ENCODE measurements at places on chromosomes 6 and 20. TPM values are rescaled to one million over a fixed set of nuclear protein-coding genes. Genes with fewer than 3 reads are reported as not detected.
A peak's percentile ranks its signal among the peaks of the same experiment; 100 is the strongest.

- no peaks in the 10 kb centered on the region for H3K36me3 ChIP-seq
- no peaks in the 10 kb centered on the region for H3K27me3 ChIP-seq
- H3K4me1 ChIP-seq: no peaks in the 10 kb centered on the region
- no peak overlapping the region for H3K27ac ChIP-seq
Observed at GRCh38 chr20:57006411-57007170, 259.9 kb downstream of the BMP7 start.

DNA sequence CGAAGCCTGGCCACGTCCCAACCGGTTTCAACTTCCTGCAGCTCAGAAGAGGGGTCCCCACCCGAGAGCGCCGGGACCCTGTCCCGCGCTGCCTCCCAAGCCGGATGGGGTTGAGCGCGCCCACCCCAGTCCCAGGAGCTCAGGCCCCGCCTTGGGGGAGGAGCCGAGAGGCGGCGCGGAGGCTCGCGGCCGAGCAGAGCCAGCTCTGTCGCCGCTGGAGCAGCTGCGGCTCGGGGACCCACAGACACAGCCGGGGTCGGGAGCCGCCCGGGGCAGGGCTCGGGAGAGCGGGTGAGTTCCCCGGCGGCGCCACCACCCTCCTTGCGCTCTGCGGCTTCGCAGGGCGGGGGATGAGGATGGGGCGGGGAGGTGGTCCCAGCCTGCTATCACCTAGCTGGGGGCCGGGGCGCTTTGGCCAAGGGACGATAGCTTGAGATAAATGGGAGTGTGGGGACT, at the start of gene PPP1R16B:
PPP1R16B (plus strand) TSS at position 196 of the 456 bp plus-strand sequence. CDS start 30,229 bp downstream, outside the sequence.
- no peaks in the 10 kb centered on the region for H3K4me1 ChIP-seq
- H3K4me3 ChIP-seq: peak within 1 kb of the TSS; percentile 50
- peak; percentile 38 for DNase-seq
- H3K27me3 ChIP-seq: peaks cover 30% of the 10 kb centered on the region

GRCh38 chr20:48265791-48266190, 480.5 kb upstream of the SULF2 start:
- no peak overlapping the region for H3K4me3 ChIP-seq
- H3K4me1 ChIP-seq: no peaks in the 10 kb centered on the region
- H3K36me3 ChIP-seq: no peaks in the 10 kb centered on the region
- DNase-seq: no peak
- H3K27ac ChIP-seq: no peak overlapping the region

The RNF8 gene
- 12.2 TPM for total RNA-seq

- no peaks in the 10 kb centered on the region for H3K36me3 ChIP-seq
- no peaks in the 10 kb centered on the region for H3K27me3 ChIP-seq
- no peak overlapping the region for H3K4me3 ChIP-seq
- DNase-seq: no peak
- peaks cover 17% of the 10 kb centered on the region for H3K4me1 ChIP-seq
Observed at GRCh38 chr20:17957505-17958363, 10.9 kb downstream of the SNX5 start.

DNA sequence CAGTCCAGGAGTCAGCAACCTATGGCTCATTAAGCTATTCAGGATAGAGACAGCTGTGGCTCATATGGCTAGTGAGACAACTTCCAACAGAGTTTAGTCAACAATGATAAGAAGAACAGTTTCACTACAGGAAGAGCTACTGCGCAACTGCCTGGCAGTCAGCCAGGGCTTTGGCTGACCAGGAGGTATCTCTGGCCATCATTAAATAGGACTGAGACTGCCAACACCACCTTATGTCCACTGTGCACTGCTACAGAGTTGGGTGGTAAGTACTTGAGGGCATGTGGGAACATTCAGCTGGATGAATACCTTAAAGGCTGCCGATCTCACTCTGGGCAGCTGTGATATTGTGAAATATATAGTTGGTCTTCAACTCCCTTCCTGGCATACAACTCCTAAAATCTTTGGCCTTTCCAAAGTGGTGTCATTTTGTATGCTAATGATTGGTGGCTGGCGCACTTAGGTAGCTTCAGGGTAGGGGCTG, 52.2 kb upstream of the FAM83C start:
- H3K27me3 ChIP-seq: no peaks in the 10 kb centered on the region
- H3K4me3 ChIP-seq: no peak overlapping the region
- DNase-seq: peak; percentile 69
- H3K4me1 ChIP-seq: no peaks in the 10 kb centered on the region
- H3K36me3 ChIP-seq: no peaks in the 10 kb centered on the region

The SLC22A23 gene
- total RNA-seq: 89.5 TPM

The MAPK13 gene
- 186 TPM for total RNA-seq

The OPRM1 gene
- not detected for total RNA-seq

DNA sequence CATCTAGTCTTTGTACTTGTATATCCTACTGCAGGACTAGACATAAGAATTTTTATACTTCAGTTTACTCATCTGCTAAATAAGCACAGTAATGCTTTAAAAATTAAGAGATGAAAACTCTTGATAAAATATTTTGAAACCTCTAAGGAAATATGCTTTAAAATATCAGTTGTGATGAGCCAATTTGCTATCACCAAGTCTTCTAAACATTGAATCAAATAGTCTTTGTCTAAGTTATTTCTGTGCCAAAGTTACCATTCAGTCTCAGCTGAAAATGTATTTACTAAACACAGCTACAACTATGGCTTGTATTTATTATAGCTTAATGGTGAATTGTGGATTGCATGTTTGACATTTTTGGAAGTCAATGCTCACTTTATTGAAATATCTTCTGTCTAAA, 46.2 kb upstream of the RFPL4B start:
- DNase-seq: no peak
- H3K4me1 ChIP-seq: no peaks in the 10 kb centered on the region
- no peaks in the 10 kb centered on the region for H3K36me3 ChIP-seq
- H3K27me3 ChIP-seq: no peaks in the 10 kb centered on the region
- no peak overlapping the region for H3K4me3 ChIP-seq

DNA sequence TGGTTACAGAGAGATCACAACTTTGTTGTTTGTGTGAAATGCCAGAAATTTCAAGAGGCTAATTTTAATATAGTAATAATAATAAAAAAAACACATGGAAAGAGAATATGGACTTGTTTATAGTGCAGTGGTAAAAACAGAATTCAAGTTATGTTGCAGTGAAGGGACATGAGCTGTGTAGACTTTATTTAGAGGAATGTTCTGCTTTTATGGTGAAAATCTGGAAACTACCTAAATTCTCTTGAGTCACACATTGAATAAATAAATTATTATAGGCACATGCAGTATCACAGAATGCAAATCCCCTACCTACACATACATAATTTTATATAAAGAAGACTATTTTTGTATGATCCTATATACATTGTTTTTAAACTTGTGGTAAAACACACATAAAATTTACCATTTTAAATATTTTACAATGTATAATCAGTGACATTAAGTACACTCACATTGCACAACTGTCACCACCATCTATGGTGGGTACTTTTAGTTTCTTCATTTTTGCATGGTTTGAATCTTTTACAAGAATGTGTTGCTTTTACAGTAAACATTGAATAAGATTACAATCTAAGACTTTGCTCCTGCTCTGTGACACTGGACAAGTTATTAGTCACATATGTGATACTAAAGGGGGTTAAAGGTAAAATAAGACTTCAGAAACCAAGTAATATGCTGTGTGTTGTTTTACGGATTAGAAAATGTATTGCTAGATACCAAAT, 107.4 kb downstream of the B3GAT2 start:
- H3K4me3 ChIP-seq: no peak overlapping the region
- no peaks in the 10 kb centered on the region for H3K4me1 ChIP-seq
- no peaks in the 10 kb centered on the region for H3K27me3 ChIP-seq

- H3K27me3 ChIP-seq: no peaks in the 10 kb centered on the region
- H3K4me1 ChIP-seq: no peaks in the 10 kb centered on the region
- peaks cover 17% of the 10 kb centered on the region for H3K36me3 ChIP-seq
- peak; percentile 74 for DNase-seq
- H3K4me3 ChIP-seq: no peak overlapping the region
Observed at GRCh38 chr20:31560094-31560745, 44.9 kb upstream of the ID1 start.

- no peak overlapping the region for H3K27ac ChIP-seq
- H3K4me1 ChIP-seq: no peaks in the 10 kb centered on the region
- H3K27me3 ChIP-seq: no peaks in the 10 kb centered on the region
- DNase-seq: peak; percentile 66
- H3K36me3 ChIP-seq: no peaks in the 10 kb centered on the region
Observed at GRCh38 chr20:1108437-1108920, 9.9 kb upstream of the PSMF1 start.

- no peak for DNase-seq
- no peaks in the 10 kb centered on the region for H3K4me1 ChIP-seq
- H3K27me3 ChIP-seq: no peaks in the 10 kb centered on the region
- no peaks in the 10 kb centered on the region for H3K36me3 ChIP-seq
- H3K27ac ChIP-seq: no peak overlapping the region
Observed at GRCh38 chr6:152296648-152297376, 340.4 kb downstream of the SYNE1 start.

The KCNB1 gene
- total RNA-seq: 0.37 TPM

GRCh38 chr6:43355862-43356590, 13.4 kb downstream of the ZNF318 start:
- H3K4me1 ChIP-seq: no peaks in the 10 kb centered on the region
- H3K27me3 ChIP-seq: no peaks in the 10 kb centered on the region
- H3K27ac ChIP-seq: no peak overlapping the region
- DNase-seq: no peak
